ENCODE measurements at places on chromosomes 5 and 9.

GRCh38 chr9:89632736-89633135 lies 27.9 kb downstream of the GADD45G start:
- no peak for DNase-seq

DNA sequence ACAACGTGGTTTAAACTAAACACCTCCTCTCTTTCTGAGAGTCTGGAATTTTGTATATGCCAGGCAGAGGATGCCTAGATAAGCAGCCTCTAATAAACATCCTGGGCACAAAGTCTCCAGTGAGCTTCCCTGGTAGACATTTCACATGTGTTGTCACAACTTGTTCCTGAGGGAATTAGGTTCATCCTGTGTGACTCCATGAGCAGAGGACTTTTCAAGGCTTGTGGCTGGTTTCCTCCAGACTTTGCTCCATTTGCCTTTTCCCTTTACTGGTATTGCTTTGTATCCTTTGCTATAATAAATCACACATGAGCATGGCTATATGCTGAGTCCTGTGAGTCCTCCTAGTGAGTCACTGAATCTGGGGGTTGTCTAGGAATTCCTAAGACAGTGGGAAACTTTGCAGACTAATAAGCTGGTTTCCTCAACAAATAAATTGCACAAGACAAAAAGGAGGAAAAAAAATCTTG lies 77.4 kb downstream of the NR2F1-AS1 start:
- DNase-seq = no peak

GRCh38 chr9:38160613-38161215 lies 91.7 kb upstream of the SHB start:
- peak; percentile 62 for DNase-seq

- DNase-seq = no peak
Measured at GRCh38 chr5:22390888-22391287, 462.3 kb downstream of the CDH12 start.

DNA sequence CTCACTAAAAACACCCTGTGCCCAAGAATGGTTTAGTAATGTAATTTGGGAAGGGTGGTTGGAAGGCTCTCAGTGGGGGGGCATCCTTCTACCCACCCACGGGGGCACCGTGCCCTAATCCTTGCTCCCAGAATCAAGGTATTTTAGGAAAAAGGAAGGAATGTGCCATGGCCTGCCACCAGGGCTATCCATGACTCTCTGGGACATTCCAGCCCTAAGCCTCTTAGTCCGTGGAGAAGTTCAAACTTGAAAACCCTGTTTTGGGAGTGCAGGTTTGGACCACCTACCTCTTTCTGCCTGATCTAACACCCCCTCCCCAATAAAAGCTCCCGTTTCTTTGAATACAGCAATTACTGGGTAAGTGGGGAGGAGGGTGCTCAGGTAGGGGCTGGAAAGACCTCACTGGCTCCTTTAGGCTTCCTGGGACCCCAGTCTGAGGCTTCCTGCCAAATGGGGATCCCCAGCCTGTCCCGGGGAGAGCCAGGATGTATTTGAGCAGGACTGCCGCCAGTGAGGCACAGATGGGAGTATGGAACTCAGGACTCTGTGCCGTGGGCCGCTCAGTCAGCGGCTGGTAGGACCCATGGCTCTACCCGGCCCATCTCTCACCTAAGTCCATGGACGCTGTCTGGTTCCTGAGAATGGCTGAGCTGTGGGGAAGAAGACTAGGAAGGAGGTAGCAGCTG lies 3.6 kb upstream of the PITX1 start:
- no peak for DNase-seq

GRCh38 chr5:57642066-57642465 lies 159.5 kb upstream of the ACTBL2 start:
- no peak for DNase-seq

DNA sequence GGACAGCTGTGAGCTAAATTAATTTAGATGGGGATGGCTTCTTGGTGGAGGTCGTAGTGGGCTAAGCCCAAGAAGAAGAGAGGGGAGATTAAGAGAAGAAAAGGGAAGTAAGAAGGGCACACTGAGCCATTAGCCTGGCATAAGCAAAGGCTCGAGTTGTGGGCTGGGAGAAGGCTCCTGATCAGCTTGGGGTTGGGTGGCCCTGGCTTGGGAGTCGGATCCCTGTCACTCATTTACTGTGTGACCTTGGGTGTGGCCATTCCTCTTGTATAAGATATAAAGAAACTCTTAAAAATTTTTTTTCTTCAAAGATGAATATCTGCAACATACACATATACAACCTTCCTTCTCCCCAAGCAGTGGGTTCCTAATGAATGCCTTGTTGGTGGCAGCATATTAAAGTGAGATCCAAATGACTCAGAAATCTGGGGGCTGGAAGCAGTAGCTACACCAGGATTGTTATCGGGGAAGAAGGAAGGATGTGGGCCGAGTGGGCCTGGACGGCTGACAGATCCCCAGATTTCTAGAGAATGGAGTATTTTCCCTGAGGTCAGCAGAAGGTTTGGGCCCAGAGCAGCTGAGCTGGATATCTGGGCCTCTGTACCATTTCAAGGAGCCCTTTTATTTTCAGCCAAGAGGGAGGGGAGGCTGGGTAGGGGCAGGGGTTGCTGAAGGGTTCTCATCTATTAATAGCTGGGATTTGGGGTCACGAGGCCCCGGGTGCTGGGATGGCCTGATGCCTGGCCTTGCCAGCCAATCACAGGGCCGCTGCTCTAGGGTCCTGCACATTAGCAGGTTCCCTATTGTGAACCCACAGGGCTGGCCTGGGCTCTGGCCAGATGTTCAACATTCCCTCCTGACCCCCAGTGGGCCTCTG lies 52.1 kb downstream of the PPARGC1B start:
- no peak for DNase-seq

- DNase-seq = no peak
Measured at GRCh38 chr5:55481293-55481855, 53.4 kb downstream of the PLPP1 start.

DNA sequence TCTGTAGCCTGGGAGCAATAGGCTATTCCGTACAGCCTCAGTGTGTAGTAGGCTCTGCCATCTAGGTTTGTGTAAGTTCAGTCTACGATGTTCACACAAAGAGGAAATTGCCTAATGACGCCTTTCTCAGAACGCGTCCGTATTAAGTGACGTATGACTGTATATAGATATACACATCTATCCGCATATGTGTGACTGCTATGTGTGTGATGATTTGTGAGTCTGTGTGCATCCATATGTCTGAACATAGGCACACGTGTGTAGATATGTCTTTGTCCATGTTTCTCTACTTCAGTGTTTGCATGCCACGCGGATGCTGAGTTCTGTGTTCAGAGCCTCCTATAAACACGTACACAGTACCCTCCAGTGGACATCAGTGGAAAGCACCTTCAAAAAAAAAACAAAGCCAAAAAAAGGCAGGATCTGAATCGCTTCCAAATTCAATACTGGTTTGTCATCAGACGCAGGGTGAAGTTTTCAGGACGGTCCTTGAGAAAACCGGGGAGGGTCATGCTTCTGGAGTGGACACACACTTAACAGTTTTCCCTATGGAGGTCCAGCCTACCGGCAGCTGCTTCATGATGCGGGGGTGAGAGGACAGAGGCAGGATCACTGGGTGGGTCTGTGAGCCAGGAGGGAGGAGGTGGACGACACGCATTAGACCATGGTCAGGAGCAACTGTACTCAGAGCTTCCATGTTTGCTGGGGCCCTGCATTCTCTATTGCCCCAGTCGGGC lies 29.5 kb upstream of the ALDH1B1 start:
- no peak for DNase-seq

DNA sequence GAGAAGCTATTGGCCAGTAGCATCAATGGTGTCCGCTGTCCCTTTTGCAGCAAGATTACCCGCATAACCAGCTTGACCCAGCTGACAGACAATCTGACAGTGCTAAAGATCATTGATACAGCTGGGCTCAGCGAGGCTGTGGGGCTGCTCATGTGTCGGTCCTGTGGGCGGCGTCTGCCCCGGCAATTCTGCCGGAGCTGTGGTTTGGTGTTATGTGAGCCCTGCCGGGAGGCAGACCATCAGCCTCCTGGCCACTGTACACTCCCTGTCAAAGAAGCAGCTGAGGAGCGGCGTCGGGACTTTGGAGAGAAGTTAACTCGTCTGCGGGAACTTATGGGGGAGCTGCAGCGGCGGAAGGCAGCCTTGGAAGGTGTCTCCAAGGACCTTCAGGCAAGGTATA lies 10.8 kb downstream of the TRIM32 start:
- no peak for DNase-seq

DNA sequence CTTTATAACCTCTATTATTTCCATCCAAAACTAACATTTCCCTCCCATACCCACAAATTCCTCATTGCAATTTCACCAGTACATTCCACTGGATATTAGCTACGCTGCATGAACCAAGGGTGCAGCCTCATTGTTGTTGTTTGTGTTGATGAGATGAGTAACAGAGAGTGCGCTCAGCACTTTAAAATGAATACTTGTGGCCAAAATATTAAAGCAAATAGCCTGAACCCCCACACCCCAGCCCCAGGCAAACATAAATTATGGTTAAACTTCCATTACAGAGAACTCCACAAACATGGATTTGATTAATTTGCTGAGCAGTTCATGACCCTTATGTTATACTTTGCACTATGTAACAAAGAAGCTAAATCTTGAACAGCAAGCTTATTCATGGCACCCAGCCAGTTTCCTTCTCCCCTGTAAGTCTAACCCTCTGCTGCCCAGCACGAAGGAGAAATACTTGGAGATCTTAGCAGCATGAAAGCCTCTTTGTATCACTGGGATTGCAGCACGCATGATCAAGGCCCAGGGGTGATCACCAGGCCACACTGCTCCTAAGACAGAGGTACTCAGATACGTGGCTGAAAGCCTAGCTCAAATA lies 205.0 kb downstream of the DOCK8 start:
- DNase-seq = no peak

DNA sequence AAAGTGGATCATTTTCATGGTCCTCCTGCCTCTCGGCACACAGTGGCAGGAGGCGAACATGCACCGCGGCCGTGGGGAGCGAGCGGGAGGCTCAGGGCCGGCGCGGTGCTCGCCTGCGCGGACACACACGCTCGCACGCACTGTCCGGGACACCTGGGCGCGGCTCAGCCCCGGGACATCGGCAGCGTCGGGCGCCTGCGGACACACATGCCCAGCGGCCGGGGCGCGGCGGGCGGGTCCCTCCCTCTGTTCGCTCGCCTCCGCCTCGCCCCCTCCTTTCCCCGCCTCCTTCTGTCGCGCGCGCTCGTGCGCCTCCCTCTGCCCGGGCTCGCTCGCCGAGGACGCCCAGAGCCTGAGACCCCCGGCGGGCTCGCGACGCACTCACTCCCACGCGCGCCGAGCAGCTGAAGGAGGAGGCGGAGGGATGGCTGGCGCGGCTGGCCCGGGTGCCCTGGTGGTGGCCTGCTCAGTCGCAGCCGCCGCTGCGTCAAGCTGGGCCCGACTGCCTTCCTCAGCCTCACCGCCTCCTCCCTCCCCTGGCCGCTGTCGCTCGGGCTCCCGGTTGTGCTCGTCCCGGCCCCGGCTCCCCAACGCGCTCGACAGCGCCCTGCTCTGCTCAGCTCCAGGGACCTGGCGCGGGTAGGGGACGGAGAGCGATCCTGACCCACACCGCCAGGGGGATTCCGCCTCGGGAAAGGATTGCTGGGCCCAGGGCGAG lies at the start of gene FRMD3:
TSS of gene FRMD3 (minus strand) at position 230 of the 718 bp plus-strand sequence. CDS start at position 60, 170 bp downstream.
- no peak for DNase-seq

DNA sequence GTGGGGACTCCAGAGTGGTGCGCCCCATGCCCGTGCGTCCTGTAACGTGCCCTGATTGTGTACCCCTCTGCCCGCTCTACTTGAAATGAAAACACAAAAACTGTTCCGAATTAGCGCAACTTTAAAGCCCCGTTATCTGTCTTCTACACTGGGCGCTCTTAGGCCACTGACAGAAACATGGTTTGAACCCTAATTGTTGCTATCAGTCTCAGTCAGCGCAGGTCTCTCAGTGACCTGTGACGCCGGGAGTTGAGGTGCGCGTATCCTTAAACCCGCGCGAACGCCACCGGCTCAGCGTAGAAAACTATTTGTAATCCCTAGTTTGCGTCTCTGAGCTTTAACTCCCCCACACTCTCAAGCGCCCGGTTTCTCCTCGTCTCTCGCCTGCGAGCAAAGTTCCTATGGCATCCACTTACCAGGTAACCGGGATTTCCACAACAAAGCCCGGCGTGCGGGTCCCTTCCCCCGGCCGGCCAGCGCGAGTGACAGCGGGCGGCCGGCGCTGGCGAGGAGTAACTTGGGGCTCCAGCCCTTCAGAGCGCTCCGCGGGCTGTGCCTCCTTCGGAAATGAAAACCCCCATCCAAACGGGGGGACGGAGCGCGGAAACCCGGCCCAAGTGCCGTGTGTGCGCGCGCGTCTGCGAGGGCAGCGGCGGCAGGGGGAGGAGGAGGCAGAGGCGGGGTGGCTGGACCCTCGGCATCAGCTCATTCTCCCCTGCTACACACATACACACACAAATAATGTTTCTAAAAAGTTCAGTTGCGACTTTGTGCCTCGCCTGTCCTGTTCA lies 668 bp downstream of the GLIS3 start:
- DNase-seq = no peak

DNA sequence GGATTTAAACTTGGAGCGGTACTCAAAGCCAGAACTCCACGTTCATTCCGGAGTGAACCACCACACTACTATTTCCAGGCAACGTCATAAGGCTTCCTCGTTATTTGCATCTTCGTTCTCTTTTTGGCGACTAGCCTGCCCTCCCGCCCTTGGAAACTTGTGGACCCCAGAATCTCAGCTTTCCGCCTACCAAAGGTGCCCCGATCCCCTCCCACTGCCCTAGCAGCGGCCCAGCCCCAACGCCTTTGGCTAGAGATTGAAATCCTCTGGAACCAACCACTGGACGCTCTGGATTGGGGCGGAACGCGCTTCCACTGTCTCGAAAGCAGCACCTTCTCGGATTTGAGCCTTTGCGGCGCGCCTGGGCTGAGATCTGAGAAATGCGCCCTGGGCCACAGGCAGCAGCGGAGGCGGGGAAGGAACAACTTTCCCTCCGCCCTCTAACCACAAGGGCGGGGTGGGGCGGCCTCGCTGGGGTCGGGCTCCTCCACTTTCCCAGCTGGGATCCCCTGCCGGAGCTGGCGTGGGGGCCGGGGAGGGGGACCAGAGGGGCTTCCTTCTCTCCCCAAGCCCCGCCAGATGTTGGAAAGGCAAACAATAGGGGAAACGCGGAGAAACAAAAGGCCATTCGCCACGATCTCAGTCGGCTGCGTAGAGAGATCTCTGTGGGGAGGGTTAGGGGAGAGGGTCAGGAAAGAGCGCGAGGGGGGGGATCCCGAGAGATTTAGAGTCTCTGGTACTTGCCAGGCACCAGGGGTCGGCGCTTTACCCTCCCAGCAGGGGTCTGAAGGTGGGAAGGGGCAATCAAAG lies 1.3 kb downstream of the MOB3B start:
- peak; percentile 7 for DNase-seq

GRCh38 chr9:81562231-81563019 lies 126.9 kb downstream of the TLE1 start:
- DNase-seq = no peak

DNA sequence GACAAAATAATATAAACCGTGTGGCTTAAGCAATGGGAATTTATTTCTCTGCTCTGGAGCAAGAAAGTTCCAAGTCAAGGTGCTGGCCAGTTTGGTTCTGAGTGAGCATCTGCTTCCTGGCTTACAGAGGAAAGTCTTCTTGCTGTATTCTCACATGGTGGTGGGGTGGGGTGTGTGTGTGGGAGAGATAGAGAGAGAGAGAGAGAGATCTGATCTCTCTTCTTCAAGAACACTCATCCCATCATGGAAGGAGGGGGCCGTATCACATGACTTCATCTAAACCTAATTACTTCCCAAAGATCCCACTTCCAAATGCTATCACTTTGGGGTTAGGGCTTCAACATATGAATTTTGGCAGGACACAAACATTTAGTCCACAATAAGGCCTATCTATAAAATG lies 91.2 kb downstream of the PRR16 start:
- DNase-seq = no peak

- no peak for DNase-seq
Measured at GRCh38 chr5:78424665-78425064, 64.2 kb downstream of the SCAMP1 start.
